ENCODE measurements at places on chromosomes 12 and 14. TPM values are rescaled to one million over a fixed set of nuclear protein-coding genes. Genes with fewer than 3 reads are reported as not detected.

- DNase-seq = no peak
Measured at GRCh38 chr12:19190292-19191031, 60.9 kb downstream of the PLEKHA5 start.

DNA sequence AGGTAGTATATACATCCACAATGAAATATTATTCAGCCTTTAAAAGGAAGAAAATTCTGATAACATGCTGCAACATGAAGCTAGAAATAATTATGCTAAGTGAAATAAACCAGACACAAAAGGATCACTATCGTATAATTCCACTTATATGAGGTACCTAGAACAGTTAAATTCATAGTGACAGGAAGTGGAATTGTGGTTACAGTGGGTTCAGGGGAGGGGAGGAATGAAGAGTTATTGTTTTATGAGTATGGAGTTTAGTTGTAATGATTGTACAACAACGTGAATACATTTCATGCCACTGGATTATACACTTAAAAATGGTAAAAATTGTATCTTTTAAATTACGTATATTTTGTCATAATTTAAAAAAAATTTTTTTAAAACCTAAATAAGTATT lies 21.0 kb downstream of the EEA1 start:
- DNase-seq = no peak

DNA sequence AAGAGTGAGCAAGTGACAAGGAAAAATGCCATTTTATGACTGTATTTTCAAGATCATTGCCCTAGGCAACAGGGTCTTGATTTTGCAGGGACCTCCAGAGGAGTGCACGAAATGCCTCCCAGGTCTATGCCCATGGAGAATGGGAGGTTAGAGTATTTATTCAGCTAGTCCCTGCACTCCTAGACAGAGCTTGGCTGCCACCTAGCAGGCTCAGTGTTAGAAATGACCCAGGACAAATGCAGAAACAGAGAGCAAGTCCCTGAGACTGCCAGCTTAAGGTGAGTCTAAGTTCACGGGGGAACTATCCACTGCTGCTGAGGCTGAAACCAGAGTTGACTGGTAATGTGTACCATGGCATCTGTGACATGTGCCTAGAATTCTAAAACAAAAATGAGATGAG lies 506.4 kb downstream of the MED13L start:
- DNase-seq = no peak

Gene RNU4-1
- total RNA-seq = 2,444 TPM

All from right cardiac atrium (tissue), 5 donors.